ENCODE measurements at places on chromosomes 12 and 14. TPM values are rescaled to one million over a fixed set of nuclear protein-coding genes. Genes with fewer than 3 reads are reported as not detected.

DNA sequence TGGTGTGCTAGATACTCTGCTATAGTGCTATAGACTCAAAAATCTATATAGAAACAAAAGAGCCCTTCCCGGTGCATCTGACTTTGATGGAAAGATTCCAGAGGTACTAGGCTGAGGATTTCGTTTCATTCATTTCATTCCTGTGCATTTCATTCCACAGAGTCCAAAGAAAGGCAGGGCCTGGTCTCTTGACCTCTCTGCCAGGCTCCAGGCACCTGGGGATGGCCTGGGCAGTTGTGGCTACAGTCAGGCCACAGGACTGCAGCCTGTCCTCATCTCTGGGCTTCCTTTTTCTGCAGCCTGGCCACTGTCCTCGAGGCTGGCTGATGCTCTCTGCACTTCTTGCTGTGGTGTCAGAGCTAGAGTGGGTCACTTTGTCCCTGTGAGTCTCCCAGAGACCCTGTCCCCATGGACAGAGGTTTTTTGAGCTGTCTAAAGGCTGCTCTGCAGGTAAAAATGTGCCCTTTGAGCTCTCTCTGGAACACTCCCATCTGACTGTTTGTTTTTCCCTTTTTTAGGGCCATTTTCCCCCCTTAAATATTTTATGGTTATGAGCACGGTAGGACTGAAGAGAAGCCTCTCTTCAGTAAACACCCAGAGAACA, 3.2 kb upstream of the VDR start:
- no peak for DNase-seq

GRCh38 chr14:43336351-43336750, 1170.7 kb downstream of the FSCB start:
- DNase-seq = no peak

- no peak for DNase-seq
Measured at GRCh38 chr12:98022961-98023360, 492.4 kb upstream of the TMPO start.

DNA sequence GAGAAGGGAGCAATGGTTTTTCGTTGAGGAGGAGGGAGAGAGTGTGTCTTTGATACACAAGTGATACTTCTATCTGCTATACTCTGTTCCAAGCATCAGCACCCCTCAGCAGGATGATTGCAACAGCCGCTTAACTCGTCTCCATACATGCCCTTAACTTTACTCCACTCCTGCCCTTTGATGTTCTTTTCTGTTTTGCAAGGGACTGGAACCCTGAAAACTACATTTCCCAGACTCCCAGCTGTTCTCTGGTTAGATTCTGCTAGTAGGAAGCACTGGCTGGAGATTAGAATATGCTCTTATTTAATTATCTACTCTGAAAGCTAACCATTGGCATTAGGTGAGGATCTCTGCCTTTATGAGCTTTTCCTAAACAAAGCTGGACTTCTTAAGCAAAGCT, 23.5 kb upstream of the CRADD start:
- DNase-seq = no peak

DNA sequence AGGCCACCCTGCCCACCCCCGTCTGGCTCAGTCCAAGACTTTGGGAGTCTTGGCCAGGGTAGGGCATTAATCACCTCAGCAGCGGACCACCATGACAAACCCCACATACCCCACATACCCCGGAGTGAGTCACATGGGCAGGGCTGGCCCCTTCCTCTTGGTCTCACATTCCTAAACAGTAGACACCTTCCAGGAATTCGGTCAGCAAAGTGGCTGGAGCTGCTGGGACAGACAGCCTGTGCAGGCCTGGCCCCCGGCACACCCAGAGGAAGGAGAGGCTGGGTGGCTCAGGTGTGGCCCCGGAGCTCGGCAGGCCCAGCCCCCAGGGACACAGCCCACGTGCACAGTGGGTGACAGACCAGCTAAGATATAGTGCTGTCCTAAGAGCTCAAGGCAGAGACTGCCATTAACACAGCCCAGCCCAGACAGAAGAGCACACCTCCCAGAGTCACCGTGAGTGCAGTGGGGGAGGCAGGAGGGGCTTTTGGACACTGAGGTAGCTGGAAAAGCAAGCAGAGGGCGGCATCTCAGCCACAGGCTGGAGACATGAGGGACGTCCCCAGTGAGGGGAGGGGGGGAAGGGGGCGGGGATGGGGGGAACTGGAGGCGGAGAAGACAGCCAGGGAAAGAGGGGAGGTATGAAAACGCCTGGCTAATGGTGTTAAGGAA, 24.0 kb downstream of the CCDC85C start:
- peak; percentile 31 for DNase-seq

GRCh38 chr12:82504409-82504808, 146.1 kb downstream of the METTL25 start:
- DNase-seq = no peak

GRCh38 chr14:36086629-36087395, 89.7 kb downstream of the PTCSC3 start:
- DNase-seq = no peak

SPTLC2 gene
- 38.3 TPM for polyA plus RNA-seq

CACNA1C gene
- 10.2 TPM for polyA plus RNA-seq

DNA sequence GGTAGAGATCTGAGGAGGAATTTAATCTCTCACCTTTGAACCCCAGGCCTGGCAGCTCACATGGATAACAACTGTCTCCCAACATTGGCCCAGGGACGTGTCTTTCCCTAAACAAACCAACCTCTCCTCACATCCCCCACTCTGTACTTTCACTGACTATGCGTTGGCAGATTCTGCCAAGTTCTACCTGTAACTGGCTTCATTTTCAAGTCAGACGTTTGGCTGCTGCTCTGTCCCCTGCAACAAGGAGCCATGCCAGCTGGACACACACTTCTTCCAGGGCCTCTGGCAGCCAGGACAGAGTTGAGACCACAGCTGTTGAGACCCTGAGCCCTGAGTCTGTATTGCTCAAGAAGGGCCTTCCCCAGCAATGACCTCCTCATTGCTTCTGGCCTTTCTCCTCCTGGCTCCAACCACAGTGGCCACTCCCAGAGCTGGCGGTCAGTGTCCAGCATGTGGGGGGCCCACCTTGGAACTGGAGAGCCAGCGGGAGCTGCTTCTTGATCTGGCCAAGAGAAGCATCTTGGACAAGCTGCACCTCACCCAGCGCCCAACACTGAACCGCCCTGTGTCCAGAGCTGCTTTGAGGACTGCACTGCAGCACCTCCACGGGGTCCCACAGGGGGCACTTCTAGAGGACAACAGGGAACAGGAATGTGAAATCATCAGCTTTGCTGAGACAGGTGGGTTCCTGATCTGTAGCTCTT, at the start of gene INHBC:
INHBC (plus strand) TSS at position 268 of the 707 bp plus-strand sequence; CDS start at position 371, 103 bp downstream.
- no peak for DNase-seq

DNA sequence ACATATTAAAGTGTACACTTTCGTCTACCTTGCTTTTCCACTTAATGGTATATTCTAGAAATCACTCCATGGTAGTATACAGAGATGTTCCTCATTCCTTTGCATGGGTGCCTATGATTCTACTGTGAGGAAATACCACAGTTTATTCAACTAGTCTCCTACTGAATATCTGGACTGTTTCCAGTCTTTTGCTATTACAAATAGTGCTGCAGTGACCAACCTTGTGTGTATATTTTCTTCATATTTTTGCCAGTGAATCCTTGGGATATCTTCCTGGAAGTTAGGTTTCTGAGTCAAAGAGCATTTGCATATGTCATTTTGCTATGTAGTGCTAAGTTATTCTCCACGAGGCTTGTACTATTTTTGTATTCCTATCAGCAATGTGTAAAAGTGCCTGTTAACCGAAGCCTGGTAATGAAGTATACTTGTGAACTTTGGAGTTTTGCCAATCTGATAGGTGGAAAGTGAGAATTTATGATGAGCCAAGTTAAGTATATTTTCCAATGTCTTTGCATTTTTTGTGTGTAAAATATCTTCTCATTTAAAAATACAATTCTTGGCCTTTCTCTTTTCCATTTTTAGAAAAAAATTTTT, 31.3 kb upstream of the TMEM263 start:
- DNase-seq = no peak

GRCh38 chr12:110658878-110659277, 30.0 kb downstream of the HVCN1 start:
- no peak for DNase-seq

GRCh38 chr12:109309381-109310246, 530 bp upstream of the FOXN4 start:
- no peak for DNase-seq

DNA sequence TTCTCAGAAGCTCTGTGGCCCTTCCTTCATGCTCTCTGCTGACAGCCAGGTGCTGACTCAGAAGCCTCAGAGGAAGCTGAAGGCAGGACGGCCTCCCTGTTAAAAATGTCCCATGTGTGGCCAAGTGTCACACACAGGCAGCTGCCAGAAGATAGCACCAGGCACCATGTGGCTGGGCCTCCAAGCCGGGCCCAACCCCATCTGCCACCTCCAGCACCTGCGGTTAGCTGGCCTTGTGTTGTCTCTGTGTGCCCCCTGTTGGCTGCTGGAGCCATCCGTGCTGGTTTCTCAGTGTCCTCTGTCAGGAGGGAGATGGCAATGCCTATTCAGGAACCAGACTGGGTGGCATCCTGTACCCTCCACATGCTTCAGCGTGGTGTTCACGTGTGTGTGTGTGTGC, 63.2 kb downstream of the TSPAN11 start:
- no peak for DNase-seq

- DNase-seq = no peak
Measured at GRCh38 chr14:101167428-101167827, 263.9 kb upstream of the RTL1 start.

- DNase-seq = no peak
Measured at GRCh38 chr12:119089380-119090013, 89.2 kb upstream of the HSPB8 start.

ACOT4 gene
- polyA plus RNA-seq = 0.67 TPM

IL31 gene
- not detected for polyA plus RNA-seq

CDKL1 gene
- polyA plus RNA-seq = 2.5 TPM

- DNase-seq = no peak
Measured at GRCh38 chr12:52760623-52761022, 16.5 kb downstream of the KRT76 start.

TESPA1 gene
- polyA plus RNA-seq = not detected

GPR68 gene
- 0.20 TPM for polyA plus RNA-seq

TEX22 gene
- 0.17 TPM for polyA plus RNA-seq

GRCh38 chr12:89417246-89417977, 65.1 kb upstream of the DUSP6 start:
- DNase-seq = peak; percentile 55

- DNase-seq = no peak
Measured at GRCh38 chr12:6742834-6743233, 10.1 kb downstream of the MLF2 start.
